DMS53 (cell line): ENCODE measurements at places on chromosomes 13 and 19.

DNA sequence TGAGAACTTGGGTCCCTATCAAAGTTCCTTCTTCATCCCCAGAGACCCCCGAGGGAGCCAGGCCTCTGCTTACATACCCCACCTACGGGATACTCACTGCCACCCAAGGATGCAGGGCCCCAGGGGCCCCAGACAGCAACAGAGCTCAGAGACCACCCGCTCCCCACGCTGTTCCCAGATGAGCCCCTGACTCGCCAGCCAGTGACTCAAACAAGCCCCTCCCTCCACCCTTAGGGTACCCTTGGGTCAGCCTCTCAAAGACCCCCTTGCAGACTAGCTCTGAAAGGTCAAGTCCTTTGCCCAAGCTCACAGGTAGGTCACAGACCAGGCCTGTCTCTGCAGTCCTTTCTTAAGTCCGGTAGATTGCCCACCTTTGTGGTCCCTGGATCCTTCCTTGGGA is 45.7 kb downstream of the CD320 start:
- no peak for DNase-seq

GRCh38 chr19:3879656-3880055 is 829 bp upstream of the ATCAY start:
- DNase-seq: no peak

- peak; percentile 75 for DNase-seq
These were observed 77.0 kb downstream of the LRRC63 start for GRCh38 chr13:46288570-46289259.

- no peak for DNase-seq
These were observed 301.6 kb downstream of the SLITRK6 start for GRCh38 chr13:85497652-85498051.

DNA sequence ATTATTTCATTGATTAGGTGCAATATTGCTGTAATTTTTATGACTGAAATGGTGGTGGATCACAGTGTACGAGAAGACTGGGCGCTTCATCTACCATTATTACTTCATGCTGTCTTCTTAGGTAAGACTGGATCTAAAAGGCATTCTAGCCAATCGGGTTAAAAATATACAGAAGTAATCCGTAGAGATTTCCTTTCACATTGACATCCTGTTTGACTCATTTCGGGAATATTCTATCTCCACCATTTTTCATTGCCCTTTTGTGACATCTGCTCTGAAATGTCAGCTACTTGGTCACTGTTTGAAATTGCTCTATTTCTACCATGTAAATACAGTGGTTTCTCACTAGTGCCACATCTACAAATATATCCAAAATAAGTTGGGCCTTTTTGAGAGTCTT is 90.2 kb downstream of the ZAR1L start:
- no peak for DNase-seq

DNA sequence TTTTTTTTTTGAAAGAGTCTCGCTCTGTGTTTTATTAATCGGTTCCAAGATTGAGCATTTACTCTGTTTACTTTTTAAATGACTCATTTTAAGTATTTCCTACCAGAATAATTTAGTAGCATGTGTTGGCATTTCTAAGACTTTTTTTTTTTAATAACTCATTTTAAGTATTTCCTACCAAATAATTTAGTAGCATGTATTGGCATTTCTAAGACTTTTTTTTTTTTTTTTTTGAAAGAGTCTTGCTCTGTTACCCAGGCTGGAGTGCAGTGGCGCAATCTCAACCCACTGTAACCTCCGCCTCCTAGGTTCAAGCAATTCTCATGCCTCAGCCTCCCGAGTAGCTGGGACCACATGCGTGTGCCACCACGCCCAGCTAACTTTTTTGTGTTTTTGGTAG is 13.1 kb downstream of the SETDB2 start:
- no peak for DNase-seq

- no peak for DNase-seq
These were observed 1.1 kb downstream of the LNX2 start for GRCh38 chr13:27619093-27619727.

DNA sequence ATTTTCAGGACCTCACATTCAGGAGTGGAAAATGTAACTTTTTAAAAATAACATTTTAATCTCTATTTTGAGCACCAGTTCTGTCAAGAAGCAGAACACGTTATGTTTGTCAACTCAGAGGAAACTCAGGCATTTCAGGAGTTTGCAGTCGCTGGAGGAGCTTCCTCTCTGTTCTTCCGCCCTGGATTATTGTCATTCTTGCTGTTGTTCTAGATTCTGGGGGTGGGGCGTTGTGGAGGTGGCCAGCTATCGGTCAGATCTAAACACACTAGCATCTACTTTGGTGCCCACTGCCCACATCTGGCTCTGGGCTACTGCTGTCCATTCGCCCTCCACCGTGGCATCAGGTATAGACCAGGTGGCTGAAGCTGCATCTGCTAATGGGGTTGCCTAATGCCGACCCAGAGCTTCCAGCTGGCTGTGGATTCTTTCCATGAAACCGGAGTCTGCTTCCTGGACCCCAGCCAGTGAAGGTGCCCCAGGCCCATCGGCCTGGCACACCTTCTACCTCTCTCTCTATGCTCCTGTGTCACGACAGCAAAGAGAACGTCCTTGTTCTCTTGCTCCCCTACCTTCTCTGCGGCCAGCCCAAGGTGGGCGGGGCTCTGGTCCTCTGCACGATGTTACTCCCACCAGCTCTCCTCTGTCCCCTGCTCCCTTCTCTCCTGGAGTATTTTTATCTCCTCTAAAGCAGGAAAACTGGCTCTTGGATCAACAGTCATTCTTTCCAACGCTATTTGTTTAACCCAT is 36.7 kb upstream of the DGKH start:
- peak; percentile 6 for DNase-seq

- DNase-seq: peak; percentile 68
These were observed 25.4 kb upstream of the GPR12 start for GRCh38 chr13:26785838-26786630.

GRCh38 chr19:8571006-8571411 is 6.2 kb downstream of the MYO1F start:
- DNase-seq: peak; percentile 23

DNA sequence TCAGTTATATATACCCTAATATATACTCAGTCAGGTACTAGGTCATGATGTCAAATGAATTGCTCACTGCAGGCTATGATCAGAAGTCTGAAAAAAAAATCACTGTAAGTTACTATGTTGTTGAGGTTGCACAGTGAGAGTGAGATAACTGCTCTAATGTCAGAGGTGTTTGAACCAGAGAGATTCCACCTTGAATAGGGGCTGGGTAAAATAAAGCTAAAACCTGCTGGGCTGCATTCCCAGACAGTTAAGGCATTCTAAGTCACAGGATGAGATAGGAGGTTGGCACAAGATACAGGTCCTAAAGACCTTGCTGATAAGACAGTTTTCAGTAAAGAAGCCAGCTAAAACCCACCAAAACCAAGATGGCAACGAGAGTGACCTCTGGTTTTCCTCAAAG is 10.2 kb downstream of the EPSTI1 start:
- peak; percentile 1 for DNase-seq

DNA sequence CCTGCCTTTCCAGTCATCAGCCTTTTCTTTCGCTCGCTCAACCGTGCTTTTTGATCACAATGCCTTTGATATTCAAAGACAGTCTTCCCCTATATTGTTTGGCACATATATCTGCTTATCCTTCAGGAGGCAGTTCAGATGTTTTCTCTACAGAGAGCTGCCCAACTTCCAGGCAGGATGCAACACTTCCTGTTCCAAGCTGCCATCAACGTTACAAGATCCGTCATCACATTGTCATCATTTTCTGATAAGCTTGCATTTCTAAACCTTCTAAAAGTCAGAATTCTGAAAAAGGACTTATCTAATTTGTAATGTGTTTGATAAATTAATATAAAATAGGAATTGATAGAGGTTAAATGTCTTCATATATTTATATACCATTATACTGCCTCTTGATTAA is 574.2 kb downstream of the TBC1D4 start:
- peak; percentile 1 for DNase-seq

GRCh38 chr13:92842145-92842544 is 384.5 kb upstream of the GPC6 start:
- peak; percentile 2 for DNase-seq

GRCh38 chr19:48784527-48784926 is 26.3 kb downstream of the BCAT2 start:
- DNase-seq: peak; percentile 60

- DNase-seq: no peak
These were observed 144.8 kb downstream of the DACH1 start for GRCh38 chr13:71722206-71722605.

DNA sequence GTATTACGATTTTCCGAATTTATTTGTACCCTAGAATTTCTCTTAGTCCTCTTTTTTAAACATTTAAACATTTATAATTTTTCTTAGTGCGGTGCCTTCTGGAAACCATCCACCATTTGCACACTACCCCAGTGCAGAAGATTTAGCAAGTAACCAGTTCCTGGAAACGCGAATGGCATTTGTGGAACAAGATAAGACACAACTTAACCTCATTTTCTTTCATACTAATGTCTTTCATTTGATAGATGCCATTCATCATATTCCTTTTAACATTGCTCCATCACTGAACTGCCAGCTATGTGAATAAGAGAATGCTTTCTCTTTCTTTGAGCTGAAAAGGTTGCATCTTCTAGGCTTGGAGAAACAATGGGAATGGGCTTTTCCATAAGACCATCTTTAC is 6.8 kb downstream of the FRY start:
- no peak for DNase-seq

DNA sequence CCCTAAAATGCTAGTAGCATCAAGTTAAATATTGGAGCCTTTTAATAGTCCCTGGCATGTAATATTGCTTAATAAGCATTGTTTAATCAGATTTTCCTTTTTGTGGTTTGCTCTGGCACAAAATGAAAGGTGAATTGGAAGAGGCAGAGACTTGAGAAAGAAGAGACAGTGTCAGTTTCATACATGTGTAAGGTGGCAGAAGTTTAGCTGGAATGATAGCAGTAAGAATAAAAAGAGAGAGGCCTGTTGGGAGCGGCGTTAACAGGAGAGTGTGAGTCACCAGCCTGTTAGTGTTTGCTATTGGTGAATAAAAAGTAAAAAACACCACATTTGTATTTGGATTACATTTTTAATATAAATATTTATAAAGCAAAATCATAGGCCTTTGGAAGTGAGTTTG is 145.3 kb downstream of the PDS5B start:
- peak; percentile 69 for DNase-seq

GRCh38 chr13:72255908-72256307 is 388.9 kb upstream of the DACH1 start:
- DNase-seq: peak; percentile 14

DNA sequence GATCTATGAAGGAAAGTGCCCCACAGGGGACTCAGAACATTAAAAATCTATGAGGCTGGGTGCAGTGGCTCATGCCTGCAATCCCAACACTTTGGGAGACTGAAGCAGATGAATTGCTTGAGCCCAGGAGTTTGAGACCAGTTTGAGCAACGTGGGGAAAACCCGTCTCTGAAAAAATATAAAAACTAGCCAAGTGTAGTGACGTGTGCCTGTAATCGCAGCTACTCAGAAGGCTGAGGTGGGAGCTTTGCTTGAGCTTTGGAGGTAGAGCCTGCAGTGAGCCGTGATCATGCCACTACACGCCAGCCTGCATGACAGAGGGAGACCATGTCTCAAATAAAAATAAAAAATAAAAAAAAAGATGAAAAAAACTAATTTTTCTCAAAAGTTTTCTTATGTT is 1070.6 kb downstream of the PCDH9 start:
- DNase-seq: no peak

- DNase-seq: peak; percentile 21
These were observed 71.4 kb downstream of the ALOX5AP start for GRCh38 chr13:30806784-30807183.

DNA sequence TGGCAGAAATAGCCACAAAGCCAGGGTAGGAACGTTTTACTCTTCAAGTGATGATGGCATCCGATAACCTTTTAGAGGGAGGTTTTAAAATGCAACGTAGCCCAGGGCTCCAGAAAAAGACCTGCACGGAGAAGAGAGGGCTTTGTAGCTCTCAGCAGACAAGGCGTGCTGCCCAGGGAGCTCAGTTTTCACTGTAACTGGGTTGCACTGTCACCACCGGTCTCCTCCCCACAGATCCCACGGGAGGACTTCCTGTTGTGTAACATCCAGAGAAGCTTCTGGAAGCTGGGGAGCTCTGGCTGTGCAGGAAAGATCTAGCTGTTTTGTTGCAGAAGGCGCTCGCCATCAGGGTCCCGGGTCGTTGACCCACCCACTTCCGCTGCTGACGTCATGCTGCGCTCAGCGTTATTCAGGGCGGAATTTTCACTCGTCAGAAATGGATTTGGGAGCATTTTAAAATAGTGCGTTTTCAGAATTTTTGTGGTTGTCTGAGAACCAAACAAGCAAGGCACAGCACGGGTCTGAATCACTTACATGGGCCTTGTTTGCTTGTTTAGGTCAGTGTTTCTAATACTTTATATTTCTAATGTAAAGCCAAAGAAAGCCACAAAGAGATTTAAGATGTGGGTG is 50.8 kb downstream of the ATP11A start:
- DNase-seq: no peak

DNA sequence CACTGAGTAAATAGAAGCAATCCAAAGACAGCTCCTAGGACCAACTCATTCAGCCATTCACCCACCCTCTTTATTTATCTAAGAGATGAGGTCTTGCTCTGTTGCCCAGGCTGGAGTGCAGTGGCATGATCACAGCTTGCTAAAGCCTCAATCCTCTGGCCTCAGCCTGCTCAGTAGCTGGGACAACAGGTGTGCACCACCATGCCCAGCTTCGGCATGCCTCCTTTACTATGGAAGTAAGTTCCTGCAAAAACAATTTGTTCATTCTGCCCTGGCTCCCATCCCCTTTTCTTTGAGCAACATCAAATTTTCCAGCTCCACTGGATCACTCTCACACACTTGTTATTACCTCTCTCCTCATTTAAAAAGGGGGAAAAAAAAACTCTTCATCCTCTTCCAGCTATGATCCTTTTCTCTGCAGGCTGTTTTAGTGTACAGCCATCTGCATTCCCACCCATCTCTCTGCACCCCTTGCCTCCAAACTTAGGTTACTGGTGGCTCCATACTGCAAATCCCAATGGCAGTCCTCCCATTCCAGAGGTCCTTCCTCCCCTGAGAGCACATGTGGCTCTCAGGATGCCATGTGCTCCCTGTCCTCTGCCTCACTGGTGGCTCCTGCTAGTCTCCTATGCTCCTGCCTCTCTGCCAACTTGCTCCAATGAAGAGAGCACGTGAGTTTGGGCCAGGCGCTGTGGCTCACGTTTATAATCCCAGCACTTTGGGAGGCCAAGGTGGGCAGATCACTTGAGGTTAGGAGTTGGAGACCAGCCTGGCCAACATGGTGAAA is 2.2 kb downstream of the ELOF1 start:
- no peak for DNase-seq

GRCh38 chr13:26168237-26168814 is 53.8 kb downstream of the RNF6 start:
- DNase-seq: no peak

GRCh38 chr19:19170053-19170872 is at the start of gene MEF2B:
MEF2B (minus strand) TSS chr19:19170263; CDS start chr19:19150735, 19,528 bp downstream.
- peak; percentile 89 for DNase-seq

- peak; percentile 35 for DNase-seq
These were observed 34.4 kb downstream of the DCLK1 start for GRCh38 chr13:36096461-36097416.
